CD4-positive, alpha-beta T cell treated with Interleukin-4 for 4 hours (primary cell): ENCODE measurements at places on chromosomes 6 and 20.

- DNase-seq, result peak; percentile 46
Observed at GRCh38 chr6:85354761-85355618, 94.9 kb upstream of the NT5E start.

DNA sequence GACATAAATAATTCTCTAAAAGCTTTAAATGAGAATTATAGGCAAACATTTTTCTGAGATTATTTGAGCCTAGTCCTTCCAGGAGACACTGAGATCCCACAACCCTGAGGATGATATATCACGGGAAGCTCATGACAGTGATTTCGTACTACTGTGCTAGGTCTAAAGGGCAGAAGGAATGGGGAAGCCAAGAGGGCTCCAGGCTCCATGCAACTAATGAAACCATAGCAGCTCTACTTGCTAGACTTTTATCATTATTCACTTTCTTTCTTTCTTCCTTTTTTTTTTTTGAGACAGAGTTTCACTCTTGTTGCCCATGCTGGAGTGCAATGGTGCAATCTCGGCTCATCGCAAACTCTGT lies 57.3 kb upstream of the SGK1 start:
- no peak for DNase-seq

DNA sequence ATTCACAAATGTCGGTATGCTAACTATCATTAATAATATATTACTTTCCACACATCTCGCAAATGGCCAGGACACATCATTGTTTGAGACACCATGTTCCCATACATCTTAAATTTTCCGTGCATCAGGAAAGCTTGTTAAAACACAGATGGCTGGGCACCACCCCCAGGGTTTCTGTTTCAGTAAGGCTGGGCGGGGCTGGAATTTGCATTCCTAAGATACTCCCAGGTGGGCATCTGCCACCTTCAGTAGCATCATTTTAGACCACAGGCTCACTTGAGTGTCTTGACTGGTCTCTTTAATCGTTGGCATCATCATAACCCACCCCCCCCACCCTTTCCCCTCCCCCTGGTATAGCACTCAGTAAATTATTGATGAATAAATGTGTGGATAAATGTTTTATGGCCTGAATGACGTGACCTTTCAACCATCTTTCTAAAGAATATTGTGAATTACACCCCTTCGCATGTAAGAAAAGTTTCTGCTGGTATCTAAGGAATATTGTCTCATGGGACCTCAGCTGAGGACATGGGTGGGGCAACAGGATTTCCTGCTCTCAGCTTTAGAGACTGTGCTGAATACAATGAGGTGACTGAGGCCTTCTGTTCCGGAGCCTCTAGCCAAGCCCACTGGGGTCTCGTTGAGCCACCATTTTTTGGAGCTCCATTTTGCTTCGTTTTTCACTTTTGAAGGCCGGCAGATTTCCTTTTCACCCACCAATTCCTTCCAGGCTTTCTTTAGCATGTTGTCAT lies 124.1 kb upstream of the NEDD9 start:
- DNase-seq, result peak; percentile 38

DNA sequence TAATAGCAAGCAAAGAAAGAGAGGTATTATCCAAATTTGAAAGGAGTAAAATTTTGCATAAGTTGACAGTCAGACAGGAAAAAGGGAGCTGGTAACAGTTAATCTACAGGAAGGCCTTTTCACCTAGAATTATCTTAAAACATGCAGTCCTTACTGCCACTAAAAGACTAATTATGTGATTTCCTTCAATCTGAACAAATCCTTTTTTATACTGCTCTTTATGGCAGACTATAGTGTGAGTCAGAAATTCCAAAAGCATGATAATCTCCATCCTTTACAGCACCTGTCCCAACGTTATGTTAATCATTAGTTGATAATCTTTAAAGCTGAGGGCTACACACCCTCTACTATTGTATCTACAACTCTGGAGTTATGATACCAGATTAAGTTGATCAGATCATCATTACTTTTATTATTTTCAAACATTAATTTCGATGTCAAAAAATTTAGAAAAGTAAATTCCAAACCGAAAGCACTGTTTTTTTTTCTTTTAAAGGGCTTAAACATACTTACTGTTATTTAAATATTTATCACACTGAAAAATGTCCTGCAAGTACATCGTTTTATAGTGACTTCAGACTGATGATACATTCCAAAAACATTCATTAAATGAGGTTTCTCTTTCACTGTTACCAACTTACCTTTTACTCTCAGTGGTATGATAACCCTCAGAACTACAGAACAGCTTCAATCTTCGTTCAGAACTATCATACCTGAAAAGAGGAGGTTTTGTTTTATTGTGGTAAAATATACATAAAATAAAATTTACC lies 33.2 kb upstream of the AKAP7 start:
- no peak for DNase-seq

DNA sequence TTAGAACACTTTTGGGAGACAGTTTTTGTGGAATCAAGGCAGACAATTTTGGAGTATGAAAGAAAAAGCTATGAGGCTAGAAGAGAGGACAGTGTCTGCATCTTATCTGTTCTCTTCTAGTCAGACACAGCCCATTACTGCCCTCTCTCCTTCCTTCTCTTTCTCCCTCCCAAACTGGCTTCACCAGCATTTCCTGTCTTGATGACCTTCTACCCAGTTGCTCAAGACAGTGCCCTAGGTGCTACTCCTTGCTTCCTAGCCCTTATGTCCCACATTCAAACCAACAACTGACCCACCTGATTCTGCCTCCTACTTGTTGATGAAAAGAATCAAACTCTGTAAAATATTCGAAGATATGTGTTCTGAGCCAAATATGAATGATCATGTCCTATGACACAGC lies 116.4 kb upstream of the RIPOR2 start:
- DNase-seq, result no peak

DNA sequence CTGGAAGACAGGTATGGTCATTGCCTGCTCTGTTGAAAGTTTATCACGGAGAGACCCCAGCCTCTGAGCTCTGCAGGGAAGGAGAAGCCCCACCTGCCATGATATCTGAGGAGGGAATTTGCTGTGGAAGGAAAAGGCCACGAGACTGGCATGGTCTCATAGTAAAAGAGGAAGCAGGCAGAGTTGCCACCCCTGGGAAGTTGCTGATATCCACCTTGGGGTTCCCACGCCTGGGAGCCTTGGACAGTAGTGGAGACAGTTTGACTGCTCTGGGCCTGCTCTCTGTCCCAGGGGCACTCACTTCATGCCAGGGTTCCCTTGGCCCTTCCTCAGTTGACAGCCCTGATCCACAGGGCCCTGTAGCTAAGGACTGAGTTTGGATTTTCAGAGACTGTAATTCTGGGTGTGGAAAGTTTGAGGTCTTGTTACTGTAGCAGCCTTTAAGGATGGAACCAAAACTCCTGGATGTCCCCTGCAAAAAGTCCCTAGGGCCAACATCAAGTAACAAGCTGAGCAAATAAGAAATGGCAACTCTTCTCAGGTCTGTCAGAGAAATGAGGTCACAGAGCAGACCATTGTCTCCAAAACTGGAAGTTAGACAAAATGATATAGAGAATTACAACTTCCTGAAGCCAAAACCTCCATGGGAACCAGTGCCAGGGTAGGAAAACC lies 6.9 kb upstream of the SIRPB1 start:
- DNase-seq, result no peak

DNA sequence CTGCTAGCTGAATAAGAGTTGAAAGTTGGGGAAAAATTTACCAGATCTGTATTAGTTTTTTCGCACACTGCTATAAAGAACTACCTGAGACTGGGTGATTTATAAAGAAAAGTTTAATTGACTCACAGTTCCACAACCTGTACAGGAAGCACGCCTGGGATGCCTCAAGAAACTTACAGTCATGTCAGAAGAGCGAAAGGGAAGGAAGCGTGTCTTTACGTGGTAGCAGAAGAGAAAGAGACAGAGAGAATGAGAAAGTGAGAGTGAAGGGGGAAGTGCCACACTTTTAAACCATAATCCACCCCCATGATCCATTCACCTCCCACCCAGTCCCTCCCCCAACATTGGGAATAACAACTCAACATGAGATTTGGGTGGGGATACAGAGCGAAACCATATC lies 79.6 kb downstream of the KHDC1L start:
- no peak for DNase-seq

DNA sequence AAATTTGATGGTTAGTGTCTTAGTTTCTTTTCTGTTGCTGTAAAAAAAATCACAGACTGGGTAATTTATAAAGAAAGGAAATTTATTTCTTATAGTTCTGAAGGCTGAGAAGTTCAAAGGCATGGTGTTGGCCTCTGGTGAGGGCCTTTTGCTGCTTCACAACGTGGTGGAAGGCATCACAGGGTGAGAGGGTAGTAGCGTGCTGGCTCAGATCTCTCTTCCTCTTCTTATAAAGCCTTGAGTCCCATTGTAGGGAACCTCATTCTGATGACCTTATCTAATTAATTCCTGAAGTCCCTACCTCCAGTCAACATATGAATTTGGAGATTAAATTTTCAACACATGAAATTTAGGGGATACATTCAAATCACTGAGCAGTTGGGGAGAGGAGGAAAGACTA lies 62.0 kb downstream of the ARID1B start:
- DNase-seq, result no peak

DNA sequence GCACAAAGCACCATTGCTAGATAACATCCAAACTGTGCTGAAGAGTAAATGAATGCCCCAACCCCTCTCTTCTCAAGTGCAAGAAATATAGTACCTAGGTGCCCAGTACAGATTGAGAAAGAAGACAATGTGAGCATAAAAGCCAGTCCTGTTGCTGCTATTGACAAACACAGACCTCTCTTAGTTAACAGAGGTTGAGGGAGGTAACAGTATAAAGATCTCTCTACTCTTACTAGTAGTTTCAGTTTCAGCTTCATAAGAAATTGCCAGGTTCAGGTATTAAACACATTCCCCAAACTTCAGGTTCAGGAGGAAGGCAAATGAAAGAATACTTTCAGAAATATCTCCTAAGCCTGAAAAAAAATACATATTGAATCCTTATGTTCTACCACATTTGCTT lies 31.4 kb downstream of the TBC1D32 start:
- DNase-seq, result no peak

DNA sequence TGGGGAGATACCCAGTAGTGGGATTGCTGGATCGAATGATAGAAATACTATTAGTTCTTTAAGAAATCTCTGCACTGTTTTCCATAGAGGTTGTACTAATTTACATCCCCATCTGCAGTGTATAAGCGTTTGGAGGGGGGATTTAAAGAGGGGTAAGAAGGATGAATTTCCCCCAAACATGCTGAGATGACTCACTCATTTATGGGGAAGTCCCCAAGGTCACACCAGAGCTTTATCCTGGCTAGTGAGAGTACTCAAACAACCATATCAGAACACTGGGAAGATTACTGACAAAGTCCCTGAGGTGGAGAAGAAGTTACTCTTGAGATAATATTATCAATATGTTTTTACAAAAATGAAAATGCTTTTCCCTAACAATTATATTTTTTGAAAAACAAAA lies 44.0 kb downstream of the ROS1 start:
- no peak for DNase-seq

- DNase-seq, result no peak
Observed at GRCh38 chr20:57451795-57452661, 60.8 kb downstream of the RBM38 start.

GRCh38 chr6:20559924-20560551 lies 25.8 kb downstream of the CDKAL1 start:
- no peak for DNase-seq

DNA sequence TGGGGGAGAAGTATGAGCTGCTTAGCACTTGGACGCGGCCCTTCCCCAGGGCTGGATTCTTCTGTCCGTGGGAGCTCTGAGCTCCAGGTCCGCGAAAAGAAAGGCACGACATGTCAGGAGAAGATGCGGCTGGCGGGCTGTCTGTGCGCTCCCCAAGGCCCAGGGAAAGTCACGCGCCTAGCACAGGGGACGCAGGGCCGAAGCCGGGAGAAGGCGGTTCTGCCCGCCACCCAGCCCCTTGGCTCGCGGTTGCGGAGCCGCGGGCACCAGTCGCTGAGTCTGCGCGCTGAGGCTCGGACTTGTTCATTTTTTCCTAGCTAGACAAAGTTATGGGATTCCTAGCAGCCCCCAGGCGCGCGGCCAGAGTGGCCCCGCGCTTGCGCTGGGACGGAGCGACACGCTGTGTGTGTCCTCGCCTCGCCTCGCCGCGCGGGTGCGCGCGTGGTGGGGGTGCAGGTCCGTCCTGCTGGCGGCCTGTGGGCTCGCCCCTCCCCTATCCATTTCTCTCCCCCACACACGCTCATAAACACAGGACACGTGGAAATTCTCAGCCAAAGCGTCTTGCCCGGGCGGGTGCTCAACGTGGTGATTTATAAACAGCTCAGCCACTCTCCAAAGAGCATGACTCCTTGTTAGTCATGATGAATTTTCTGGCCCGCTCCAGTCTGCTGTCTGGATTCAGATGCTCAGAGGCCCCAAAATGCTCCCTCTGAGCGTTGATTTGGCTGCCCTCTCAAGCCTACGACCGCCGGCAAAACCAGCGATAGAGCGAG lies 1.9 kb upstream of the POU3F2 start:
- no peak for DNase-seq

- no peak for DNase-seq
Observed at GRCh38 chr20:6473197-6473596, 294.3 kb upstream of the BMP2 start.

DNA sequence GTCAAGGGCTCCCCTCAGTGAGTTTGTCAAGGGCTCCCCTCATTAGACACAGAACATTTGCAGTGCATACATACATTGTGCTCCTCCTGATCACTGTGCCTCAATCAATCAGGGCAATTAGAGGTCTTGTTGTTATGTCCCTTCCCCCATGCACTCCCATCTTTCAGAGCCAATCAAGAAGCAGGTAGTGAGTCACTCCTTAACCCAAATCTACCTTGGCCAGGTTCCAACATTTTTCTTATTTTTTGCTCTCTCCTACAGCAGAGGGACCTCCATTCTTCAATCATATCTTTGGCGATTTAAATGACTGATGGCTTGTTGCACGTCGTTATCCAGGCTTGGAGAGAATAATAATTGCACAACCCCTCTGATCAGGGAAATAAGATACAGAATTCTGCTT lies 409.9 kb upstream of the SPTLC3 start:
- DNase-seq, result no peak

DNA sequence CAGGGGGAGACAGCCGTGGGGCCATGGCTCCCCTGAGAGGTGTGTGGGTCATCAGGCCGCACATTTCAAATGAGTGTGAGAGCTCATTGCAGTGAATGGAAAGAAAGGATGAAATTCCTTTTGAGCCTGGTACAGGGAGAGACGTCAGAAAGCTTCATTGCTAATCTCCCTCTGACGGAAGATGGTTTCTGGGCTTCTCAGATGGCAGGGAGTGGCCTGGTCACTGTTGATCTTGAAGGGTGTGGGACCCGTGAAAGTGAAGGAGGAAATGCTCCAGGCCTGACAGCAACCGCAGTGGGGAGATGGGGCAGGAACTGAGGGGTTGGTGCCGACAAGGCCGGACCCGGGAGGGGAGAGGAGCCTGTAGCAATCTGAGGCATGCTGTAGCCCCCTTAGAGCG lies 127.4 kb downstream of the MYLK4 start:
- no peak for DNase-seq

- no peak for DNase-seq
Observed at GRCh38 chr6:43779852-43780236, 9.8 kb downstream of the VEGFA start.

DNA sequence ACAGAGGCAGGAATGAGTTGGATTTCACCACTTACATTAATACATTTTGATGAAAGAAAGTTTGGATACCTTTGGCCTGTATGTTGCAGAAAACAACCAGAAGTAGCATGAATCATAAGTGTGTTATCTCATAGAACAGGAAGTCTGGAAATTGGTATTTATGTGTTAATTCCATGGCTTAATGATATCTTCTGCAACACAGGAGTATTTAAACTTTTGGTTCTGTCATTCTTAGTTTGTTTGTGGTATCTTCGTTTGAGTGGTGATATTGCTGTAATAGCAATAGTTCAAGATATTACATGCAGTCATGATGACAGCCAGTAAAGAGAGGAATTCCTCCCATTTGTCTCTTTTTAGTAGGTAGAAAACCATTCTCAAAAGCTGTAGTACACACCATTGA lies 177.3 kb downstream of the CDKAL1 start:
- no peak for DNase-seq
